Bronchial epithelial cell (primary cell): ENCODE measurements at places on chromosomes 7 and 10.

DNA sequence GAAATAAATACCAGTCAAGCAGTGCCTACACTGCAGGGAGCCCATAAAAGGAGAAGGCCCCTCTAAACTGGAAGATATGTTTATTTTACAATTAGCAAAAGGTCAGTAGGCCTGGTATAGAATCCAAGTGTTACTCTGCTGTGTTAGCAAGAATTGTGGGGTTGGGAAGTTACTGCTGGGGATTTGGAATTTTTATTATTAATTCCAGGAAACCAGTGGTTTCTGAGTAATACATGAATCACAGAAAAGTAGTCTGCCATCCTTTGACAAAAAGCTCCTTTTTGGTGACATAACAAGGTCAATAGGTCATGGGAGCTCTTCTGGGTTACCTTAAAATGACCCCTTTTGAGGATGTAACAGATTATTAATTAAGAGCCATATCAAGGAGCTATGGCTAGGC lies 67.4 kb downstream of the ZNF92 start:
- peak; percentile 84 for DNase-seq

DNA sequence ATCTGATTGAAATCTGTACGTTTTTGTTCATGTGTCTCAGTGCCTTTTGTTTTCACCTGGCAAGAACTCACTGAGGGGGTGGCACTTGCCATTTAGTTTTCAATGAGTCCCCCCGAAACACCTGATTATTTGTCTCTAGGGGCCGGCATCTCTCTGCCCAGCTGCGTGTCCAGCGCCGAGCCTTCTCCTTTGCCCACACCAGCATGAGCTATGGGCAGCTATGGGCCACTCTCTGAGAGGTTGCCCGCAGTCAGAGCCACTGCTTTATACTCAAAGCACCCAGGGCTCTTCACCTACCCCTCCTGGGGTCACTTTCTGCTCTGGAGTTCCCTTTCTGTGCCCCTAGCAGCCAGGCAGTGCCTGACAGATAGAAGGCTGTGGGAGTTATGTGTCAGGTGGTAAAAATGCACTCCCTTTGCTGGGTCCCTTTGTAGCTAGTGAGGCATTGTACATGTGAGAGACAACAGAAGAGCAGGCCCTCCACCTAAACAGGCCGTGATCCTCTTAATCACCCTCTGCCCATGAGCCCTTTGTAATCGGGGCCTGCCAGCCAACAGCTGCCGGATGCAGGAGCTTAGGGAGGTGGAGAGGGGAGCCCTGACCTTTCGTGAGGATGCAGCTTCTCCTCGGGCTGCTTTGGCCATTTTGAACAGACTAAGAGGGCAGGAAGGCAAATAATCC lies 133.1 kb upstream of the NPS start:
- no peak for DNase-seq

DNA sequence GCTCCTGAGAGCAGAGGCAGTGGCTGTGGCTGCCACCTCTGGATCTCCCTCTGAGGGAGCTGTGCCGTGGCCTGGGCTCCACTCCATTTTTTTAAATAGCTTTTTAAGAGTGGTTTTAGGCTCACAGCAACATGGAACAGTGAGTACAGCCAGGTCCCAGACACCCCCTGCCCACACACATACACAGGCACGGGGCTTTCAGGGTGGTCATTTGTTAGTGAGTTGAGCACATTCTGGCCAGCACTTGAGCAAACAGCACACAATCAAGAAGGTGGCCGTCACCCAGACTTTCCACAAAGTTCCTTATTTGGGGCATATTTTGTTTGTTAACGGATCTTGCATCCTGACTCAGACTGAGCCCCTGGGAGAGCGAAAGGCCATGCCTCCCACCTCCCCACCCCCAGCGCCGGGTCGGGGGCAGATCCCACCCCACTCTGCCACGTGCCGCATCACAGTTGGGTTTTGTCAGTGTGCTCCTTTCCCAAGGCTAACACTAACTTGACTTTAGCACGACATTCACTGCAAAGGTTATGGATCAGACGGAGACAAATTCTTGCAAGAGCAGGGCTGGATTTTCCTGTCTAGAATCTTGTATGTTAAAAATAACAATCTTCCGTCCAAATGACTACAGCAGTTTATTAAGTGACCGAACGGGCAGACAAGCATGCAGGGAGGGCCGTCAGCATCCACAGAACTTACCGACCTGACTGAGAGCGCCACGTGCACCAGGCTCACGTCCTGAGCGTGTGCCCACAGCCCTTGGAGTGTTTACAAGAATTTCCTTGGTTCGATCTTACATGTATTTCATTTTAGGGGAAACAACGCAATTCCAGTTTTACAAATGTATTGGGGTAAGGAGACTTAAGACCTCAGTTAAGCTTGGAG lies 156.5 kb upstream of the NPS start:
- no peak for DNase-seq

DNA sequence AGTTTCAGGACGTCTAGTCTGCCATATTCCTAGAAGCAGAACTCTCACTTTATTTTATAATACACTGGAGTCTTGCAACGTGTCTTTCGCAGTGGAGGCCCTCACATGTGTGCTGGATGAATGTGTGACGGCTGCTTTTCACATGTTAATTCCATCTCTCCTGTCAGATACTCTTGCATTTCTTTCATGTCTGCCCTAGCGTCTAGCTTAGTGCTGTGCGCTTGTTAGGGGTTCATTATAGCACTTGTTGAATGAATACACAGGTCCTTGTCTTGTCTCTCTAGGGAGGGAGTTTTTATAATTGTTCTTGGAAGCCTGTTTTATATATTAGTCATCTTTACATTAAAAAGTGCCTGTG lies 94.4 kb downstream of the MAP3K8 start:
- no peak for DNase-seq

- DNase-seq, result no peak
Observed at GRCh38 chr7:27093184-27093895, 2.5 kb downstream of the HOXA1 start.
